GM12878 (cell line): ENCODE measurements at places on chromosomes 1 and 21. TPM values are rescaled to one million over a fixed set of nuclear protein-coding genes. Genes with fewer than 3 reads are reported as not detected.
A peak's percentile ranks its signal among the peaks of the same experiment; 100 is the strongest.

DNA sequence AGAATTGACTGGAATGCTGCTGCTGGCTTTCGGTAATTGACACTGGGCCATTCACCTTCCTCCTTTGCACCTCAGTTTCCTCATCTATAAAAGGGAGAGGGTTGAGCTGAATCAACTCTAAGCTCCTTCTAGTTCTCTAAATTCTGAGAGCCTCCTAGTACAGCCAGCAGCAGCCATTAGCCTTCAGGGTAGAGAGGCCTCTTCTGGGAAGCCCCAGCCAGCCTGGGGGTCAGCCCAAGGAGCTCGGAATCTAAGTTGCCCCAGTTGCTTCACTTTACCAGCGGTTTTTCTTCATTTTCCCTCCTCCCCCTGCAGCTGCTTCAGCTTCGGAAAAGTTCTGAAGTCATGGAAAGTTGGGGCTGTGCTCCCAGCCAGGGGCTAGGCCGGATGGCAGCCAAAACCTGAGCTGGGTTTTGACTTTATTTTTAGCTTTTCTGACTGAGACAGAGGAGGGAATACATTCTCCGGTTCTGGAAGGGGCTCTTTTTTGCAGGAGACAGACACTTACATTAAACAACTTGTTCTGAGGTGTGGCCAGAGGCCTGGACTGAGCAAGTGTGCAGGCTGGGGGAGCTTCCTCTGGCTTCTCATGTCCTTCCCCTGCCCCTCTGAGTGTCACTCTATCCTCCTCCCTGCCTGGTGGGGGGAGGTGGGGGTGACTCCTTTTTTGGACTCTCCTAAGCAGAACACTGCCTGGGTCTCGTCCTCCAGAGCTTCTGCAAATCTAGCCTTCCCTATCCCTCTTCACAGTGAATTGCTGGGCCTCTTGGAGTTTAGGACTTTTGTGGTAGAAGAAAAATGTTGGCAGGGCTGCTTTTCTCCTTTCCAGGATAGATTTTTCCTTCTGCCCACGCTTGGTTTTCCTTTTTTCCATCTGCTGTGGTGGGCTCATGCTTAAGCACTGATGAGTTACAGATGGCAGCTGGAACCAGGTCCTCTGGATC is 14.4 kb downstream of the LMNA start:
- H3K27ac ChIP-seq: peak overlapping the region; percentile 56
- no peak for DNase-seq
- H3K4me1 ChIP-seq: peaks cover 57% of the 10 kb centered on the region
- no peaks in the 10 kb centered on the region for H3K36me3 ChIP-seq
- H3K27me3 ChIP-seq: no peaks in the 10 kb centered on the region

- no peaks in the 10 kb centered on the region for H3K4me1 ChIP-seq
- no peaks in the 10 kb centered on the region for H3K36me3 ChIP-seq
- DNase-seq: no peak
Observed at GRCh38 chr1:116179419-116179818, 68.2 kb downstream of the MAB21L3 start.

- DNase-seq: no peak
- no peaks in the 10 kb centered on the region for H3K27me3 ChIP-seq
- H3K36me3 ChIP-seq: no peaks in the 10 kb centered on the region
- no peak overlapping the region for H3K27ac ChIP-seq
- H3K4me3 ChIP-seq: no peak overlapping the region
Observed at GRCh38 chr1:41514381-41514780, 29.9 kb upstream of the EDN2 start.

GRCh38 chr1:56814205-56814604 is 5.0 kb downstream of the FYB2 start:
- no peaks in the 10 kb centered on the region for H3K36me3 ChIP-seq
- DNase-seq: no peak
- no peaks in the 10 kb centered on the region for H3K27me3 ChIP-seq

- no peak for DNase-seq
- H3K27me3 ChIP-seq: no peaks in the 10 kb centered on the region
- H3K27ac ChIP-seq: no peak overlapping the region
Observed at GRCh38 chr1:186094172-186094571, 280.9 kb downstream of the TPR start.

DNA sequence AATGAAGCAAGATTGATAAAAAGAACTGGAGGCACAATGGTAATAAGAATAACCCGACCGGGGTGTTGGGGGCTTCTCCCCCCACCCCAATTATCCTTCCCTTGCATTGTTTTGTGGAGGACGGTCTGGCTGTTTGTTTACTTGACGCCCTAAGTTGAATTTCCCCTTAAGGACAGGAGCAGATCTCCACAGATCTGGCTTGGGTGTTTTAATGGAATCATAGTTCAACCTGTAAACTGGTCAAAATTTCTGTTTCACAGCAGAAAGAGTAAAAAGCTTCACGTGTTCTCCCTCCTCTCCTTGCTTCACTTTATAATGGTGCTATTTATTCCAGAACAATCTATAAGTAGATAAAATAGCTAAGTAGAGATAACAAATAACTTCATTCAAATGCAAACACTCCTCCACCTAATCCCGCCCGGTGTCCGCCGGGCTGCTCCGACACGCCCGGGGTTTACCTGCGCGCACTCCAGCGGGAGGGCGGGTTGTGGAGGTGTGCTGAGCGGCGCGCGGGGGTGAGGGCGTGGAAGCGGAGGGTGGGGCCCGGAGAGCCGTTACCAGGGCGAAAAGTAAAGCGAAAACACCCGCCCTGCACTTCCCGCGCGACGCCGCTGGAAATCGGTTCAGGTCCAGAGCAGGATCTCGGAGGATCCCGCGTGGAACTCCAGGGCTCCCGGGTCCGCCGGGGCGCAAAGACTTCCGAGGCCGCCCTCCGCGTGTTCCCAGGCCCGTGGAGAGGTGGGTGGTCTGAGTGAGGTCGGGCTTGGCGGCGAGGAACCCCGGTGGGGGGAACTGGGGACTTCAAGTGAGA is 2.0 kb upstream of the ATF3 start:
- H3K4me1 ChIP-seq: peaks cover 14% of the 10 kb centered on the region
- no peak for DNase-seq
- peaks cover 6% of the 10 kb centered on the region; the same call in 1 of the 2 replicates for H3K27me3 ChIP-seq
- H3K27ac ChIP-seq: peak overlapping the region; percentile 50; the same call in 1 of the 2 replicates
- H3K4me3 ChIP-seq: peak overlapping the region; percentile 87

DNA sequence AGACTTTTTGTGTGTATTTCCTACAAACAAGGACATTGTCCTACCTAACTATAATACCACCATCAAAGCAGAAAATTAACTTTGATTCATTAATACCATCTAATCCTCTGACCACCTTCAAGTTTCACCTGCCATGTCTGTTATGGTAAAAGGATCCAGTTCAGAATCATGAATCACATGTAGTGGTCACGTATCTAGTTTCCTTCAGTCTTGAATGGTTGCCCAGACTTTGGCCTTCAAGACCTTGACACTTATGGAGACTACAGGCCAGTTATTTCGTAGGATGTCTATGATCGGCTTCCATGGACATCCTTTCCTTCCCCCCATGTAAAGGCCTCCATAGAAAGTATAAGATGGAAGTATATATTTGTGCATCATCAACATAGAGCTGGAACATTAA is 10.4 kb upstream of the IFNAR2 start:
- H3K36me3 ChIP-seq: no peaks in the 10 kb centered on the region
- no peak for DNase-seq
- no peak overlapping the region for H3K4me3 ChIP-seq
- H3K27ac ChIP-seq: no peak overlapping the region
- peaks cover 27% of the 10 kb centered on the region for H3K4me1 ChIP-seq

DNA sequence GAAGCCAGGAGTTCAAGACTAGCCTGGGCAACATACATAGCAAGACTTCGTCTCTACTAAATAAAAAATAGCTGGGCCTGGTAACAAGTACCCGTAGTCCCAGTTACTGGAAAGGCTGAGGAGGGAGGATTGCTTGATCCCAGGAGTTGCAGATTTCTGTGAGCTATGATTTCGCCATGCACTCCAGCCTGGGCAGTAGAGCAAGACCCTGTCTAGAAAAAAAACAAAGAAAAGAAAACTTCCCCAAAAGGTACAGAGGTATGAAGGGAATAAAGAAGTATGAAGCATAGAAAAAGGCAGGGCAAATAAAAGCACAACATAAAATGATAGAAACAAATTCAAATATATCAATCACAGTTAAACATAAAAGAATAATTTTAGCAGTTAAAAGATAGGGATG is 28.7 kb downstream of the RPRD2 start:
- DNase-seq: no peak
- H3K27ac ChIP-seq: no peak overlapping the region
- no peak overlapping the region for H3K4me3 ChIP-seq
- H3K36me3 ChIP-seq: peaks cover 2% of the 10 kb centered on the region; the same call in 1 of the 2 replicates

GRCh38 chr1:7768583-7768982 is 2.5 kb upstream of the VAMP3 start:
- H3K36me3 ChIP-seq: 0 out of 2 replicates have a peak, but pooled peaks cover 4% of the 10 kb centered on the region
- no peak for DNase-seq
- H3K4me3 ChIP-seq: no peak overlapping the region
- H3K4me1 ChIP-seq: no peaks in the 10 kb centered on the region
- no peak overlapping the region for H3K27ac ChIP-seq
- no peaks in the 10 kb centered on the region; the same call in 1 of the 2 replicates for H3K27me3 ChIP-seq

DNA sequence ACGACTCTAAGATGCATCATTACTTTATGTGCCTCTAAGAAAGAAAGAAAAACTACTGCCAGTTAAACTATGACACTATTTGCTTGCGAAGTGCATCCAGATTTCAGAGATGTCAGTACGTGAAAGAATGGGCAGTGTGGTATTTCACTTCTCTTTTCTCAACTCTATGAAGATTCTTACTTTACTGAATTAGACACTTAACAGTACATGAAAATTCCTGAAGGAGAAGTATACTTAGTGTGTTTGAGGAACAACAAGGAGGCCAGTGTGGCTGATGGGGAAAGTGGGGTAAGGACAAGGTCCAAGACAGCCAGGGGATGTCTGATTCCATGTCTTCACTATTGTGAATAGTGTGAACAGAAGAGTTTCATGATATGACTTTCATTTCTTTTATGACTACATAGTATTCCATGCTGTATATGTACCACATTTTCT is 53.9 kb upstream of the HSD17B7 start:
- no peaks in the 10 kb centered on the region for H3K27me3 ChIP-seq
- DNase-seq: peak; percentile 62
- H3K36me3 ChIP-seq: no peaks in the 10 kb centered on the region
- peak overlapping the region; percentile 50; the same call in 1 of the 2 replicates for H3K27ac ChIP-seq
- no peak overlapping the region; the same call in 1 of the 2 replicates for H3K4me3 ChIP-seq
- H3K4me1 ChIP-seq: peaks cover 11% of the 10 kb centered on the region

DNA sequence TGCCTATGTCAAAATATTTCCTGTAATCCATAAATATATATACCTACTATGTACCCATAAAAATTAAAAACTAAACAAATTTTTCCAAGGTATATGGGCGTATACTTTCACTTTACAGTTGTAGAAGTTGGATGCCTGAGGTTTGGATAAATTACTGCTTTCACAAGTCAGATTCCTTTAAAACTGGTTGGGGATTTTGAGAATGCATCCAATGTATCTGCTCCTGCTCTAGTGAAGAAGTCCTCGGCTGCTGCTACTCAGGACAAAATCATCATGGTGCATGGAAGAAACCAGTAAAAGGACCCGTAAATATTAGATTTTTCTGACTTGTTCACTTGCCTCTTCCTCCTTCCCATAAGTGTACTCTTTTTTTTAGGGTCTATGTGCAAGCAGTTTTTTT is 841.1 kb downstream of the USP25 start:
- no peaks in the 10 kb centered on the region for H3K36me3 ChIP-seq
- no peak overlapping the region for H3K4me3 ChIP-seq
- H3K27ac ChIP-seq: no peak overlapping the region
- no peaks in the 10 kb centered on the region for H3K27me3 ChIP-seq
- DNase-seq: no peak

GRCh38 chr1:9905010-9905409 is 5.1 kb downstream of the CTNNBIP1 start:
- H3K36me3 ChIP-seq: no peaks in the 10 kb centered on the region
- DNase-seq: no peak
- H3K27me3 ChIP-seq: no peaks in the 10 kb centered on the region
- H3K4me1 ChIP-seq: peaks cover 33% of the 10 kb centered on the region

LSS gene
- polyA plus RNA-seq: 26.2 and 29.4 TPM in 2 replicates

DNAJC6 gene
- 2.5 and 2.9 TPM in 2 replicates for polyA plus RNA-seq

GPR161 gene
- 0.19 and 0.39 TPM in 2 replicates for polyA plus RNA-seq

EXTL2 gene
- 15.4 and 16.4 TPM in 2 replicates for polyA plus RNA-seq

PODN gene
- not detected in 2 replicates for polyA plus RNA-seq
